ENCODE measurements at places on chromosomes 4 and X. TPM values are rescaled to one million over a fixed set of nuclear protein-coding genes. Genes with fewer than 3 reads are reported as not detected.

DNA sequence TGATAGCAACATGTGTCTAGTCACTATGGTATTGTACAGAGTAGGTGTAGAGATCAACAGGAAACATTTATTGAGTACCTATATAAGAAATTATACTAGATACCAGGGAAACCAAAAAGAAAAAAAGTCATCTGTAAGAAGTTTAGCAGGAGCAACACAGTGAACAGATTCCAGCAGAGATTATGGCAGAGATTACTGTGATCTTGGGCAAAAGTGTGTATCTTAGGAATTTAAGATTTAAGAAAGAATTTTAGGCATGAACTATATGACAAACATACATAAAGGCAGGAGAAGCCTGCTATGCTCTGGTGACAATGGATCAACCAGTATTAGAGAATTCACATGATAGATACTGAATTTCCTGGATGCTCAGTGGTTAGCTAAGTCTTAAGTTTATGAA lies 37.9 kb downstream of the SNCA start:
- H3K4me1 ChIP-seq = no peaks in the 10 kb centered on the region
- H3K27me3 ChIP-seq = no peaks in the 10 kb centered on the region
- H3K27ac ChIP-seq = no peak overlapping the region
- no peak overlapping the region for H3K4me3 ChIP-seq

- H3K36me3 ChIP-seq = no peaks in the 10 kb centered on the region
- H3K27me3 ChIP-seq = no peaks in the 10 kb centered on the region
- H3K27ac ChIP-seq = no peak overlapping the region
- no peak overlapping the region for H3K4me3 ChIP-seq
- DNase-seq = no peak
Observed at GRCh38 chr4:105951198-105951597, 55.9 kb downstream of the NPNT start.

DNA sequence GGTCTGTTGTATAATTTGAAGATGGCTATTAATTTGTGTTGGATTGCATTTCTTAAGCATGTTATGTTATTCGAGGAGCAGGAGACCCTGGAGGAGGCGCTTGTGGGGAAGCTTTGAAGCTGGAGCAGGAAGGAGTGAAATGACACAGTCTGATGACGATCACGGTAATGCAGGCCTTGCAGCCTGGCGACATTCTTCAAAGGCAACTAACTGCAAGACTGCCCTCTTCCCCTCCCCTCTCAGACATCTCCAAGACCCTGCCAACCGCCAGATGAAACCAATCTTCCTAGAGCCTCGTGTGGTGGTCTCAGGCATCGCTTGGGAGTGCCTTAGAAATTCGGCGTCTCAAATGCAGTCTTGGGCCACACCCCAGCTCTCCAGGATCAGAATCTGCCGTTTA lies 16.1 kb downstream of the CLCN4 start:
- no peak overlapping the region for H3K27ac ChIP-seq
- no peaks in the 10 kb centered on the region for H3K27me3 ChIP-seq
- H3K4me1 ChIP-seq = peaks cover 11% of the 10 kb centered on the region
- DNase-seq = no peak

RAB41 gene
- not detected for total RNA-seq

DNA sequence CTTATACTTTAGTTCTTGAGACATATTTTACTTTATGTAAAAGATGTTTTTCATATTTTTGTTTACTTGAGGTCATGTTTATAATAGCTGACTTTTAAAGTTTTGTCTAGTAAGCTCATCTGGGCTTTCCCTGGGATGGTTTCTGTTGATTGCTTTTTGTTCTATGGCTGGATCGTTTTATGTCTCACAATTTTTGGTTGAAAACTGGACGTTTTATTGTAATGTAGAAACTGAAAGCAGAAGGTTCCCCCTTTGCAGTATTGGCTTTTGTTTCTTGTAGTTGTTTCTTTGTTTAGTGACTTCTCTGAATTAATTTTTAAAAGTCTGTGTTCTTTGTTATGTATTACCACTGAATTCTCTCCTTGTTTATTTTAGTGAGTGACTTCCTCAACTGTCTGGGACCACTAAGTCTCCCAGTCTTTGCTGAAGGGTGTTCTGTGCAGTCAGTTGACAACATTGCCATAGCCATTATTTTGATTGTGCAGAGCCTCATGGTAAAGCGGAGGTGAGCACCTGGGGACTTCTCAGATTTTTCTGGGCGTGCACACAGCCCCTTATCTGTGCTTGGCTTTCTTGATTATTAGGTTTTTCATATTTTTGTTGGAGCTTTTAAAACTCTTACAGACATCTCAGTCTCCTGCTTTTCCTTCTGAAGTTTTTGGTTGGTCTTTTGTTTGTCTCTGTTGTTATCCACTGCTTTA lies 31.0 kb downstream of the KDM6A start:
- H3K36me3 ChIP-seq = no peaks in the 10 kb centered on the region
- H3K4me3 ChIP-seq = no peak overlapping the region
- no peaks in the 10 kb centered on the region for H3K4me1 ChIP-seq
- no peak for DNase-seq
- H3K27me3 ChIP-seq = no peaks in the 10 kb centered on the region
- no peak overlapping the region for H3K27ac ChIP-seq

SNCA gene
- total RNA-seq = 1.2 TPM

CT55 gene
- total RNA-seq = not detected

GRCh38 chrX:148755111-148755510 lies 254.7 kb downstream of the AFF2 start:
- no peak overlapping the region for H3K4me3 ChIP-seq
- no peaks in the 10 kb centered on the region for H3K27me3 ChIP-seq
- no peak overlapping the region for H3K27ac ChIP-seq
- no peak for DNase-seq
- H3K36me3 ChIP-seq = no peaks in the 10 kb centered on the region

TACC3 gene
- total RNA-seq = 36.0 TPM

SORCS2 gene
- total RNA-seq = 0.67 TPM

USP27X gene
- 2.5 TPM for total RNA-seq

DNA sequence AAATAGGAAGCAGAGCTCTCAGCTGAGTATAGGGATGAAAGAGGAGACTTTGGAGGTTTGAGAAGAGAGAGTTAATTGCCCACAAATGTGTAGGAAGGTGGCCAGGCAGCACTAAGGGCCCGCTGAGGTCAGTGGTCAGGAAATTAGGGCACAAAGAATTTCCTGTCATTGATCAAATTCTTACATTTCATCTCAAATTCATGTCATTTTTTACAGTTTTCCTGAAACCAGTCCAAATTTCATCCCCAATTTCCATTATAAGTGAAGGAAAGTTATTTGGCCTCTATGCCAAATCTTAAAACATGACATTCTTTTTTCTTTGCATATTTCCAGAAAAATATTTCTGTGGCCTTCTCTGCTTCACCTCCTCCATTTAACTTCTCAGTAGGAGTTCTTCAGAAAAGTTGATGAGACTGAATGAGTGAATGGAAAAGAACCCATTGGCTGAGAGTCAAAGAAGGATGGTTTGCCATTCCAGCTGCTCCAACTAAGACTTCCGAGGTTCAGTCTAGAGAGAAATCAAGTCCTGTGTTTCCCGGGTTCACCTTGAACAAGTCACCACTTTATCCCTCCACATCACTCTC lies 68.7 kb upstream of the SPRY1 start:
- no peak overlapping the region for H3K4me3 ChIP-seq
- DNase-seq = no peak
- no peak overlapping the region for H3K27ac ChIP-seq
- H3K4me1 ChIP-seq = no peaks in the 10 kb centered on the region
- H3K36me3 ChIP-seq = no peaks in the 10 kb centered on the region

DNA sequence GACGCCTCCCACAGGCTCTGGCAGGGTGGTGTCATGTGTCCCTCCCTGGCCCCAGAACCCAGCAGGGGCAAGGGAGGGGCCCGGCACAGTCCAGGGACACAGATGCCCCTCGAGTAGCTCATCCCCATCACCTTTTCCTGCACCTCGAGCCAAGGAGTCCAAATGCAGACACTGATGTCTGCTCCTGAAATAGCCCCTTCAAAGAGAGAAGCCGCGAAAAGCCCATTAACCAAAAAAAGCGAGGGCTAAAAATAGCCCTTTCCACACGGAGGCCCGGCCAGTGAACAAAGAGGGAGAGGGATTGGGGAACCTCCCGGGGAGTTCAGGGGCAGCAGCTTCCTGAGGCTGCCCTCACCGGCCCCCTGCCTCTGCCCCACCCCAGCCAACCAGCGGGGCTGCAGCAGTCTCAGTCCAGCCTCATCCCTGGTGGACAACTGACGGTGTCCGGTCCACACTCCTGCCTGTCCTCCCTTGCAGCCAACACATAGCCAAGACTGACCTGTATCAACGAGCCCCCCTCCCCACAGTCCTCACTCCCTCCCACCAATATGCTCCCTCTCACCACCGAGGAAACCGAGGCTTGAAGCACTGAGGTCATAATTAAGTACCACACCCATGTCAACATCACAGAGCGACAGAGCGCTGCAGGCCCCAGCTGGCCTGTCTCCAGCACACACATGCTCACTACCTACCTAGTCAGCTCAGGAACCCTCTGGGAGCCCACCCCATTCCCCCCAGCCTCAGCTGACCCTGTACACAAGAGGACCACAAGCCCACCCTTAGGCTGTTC lies 23.9 kb downstream of the WDR1 start:
- DNase-seq = no peak
- H3K4me1 ChIP-seq = peaks cover 85% of the 10 kb centered on the region
- no peak overlapping the region for H3K4me3 ChIP-seq
- no peaks in the 10 kb centered on the region for H3K27me3 ChIP-seq

- H3K4me3 ChIP-seq = no peak overlapping the region
- no peaks in the 10 kb centered on the region for H3K27me3 ChIP-seq
- no peaks in the 10 kb centered on the region for H3K4me1 ChIP-seq
- DNase-seq = no peak
Observed at GRCh38 chr4:36067116-36067515, 177.2 kb downstream of the ARAP2 start.

- H3K27ac ChIP-seq = no peak overlapping the region
- H3K36me3 ChIP-seq = no peaks in the 10 kb centered on the region
- no peaks in the 10 kb centered on the region for H3K4me1 ChIP-seq
- no peak overlapping the region for H3K4me3 ChIP-seq
Observed at GRCh38 chr4:100926039-100926717, 408.4 kb upstream of the EMCN start.

- H3K4me3 ChIP-seq = no peak overlapping the region
- no peaks in the 10 kb centered on the region for H3K4me1 ChIP-seq
- H3K27me3 ChIP-seq = no peaks in the 10 kb centered on the region
- no peaks in the 10 kb centered on the region for H3K36me3 ChIP-seq
- no peak overlapping the region for H3K27ac ChIP-seq
- DNase-seq = no peak
Observed at GRCh38 chr4:79927931-79928330, 145.1 kb downstream of the ANTXR2 start.

CXCL6 gene
- total RNA-seq = not detected
